ENCODE measurements at places on chromosomes 6 and 20.

DNA sequence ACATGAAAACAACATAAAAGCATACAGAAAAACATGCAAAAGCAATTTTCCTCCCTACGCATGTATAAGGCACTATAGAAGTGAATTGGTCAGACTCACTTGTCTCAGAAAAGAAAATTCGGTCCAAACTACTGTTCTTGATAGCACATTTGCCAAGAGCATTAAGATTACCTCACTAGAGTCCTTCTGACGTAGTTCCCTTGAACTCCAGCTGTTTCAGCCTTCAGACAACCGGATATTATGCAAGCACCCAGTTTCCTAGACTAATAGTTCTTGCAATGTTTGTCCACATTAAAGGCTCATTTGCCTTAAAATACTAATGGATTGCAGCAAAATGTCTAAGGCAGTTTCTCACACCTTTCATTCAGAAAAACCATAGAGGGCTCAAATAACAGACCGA is 2.5 kb upstream of the CASS4 start:
- DNase-seq = peak; percentile 98

- no peak for DNase-seq
These were observed 6.6 kb upstream of the YTHDF1 start for GRCh38 chr20:63222541-63222940.

- no peak for DNase-seq
These were observed 19.8 kb downstream of the ERGIC3 start for GRCh38 chr20:35561671-35562070.

DNA sequence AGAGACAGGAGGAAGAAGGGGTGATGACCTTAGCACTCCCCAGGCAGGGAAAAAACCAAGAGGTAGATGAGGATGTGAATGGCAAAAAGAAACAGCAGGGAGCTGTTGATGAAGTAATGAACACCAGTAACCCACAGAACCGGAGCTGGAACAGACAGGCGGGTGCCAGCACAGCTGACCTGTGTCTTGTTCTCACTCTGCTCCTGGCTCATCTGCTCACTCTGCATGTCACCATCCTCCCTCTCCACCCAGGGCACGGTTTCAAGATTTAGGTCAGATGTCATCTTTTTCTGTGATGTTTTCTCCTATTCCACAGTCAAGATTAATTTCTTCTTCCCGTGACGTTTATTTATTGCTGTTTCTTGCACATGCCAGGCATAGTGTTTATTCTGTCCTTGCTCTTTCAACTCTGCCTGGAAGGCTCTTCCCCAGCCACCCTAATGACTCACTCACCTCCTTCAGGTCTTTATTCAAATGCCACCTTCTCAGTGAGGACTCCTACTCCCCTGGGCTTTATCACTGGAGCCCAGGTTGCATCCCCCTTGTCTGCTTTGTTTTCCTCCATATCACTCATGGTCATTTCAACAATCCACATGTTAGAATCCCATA is 164.5 kb upstream of the HDAC2 start:
- no peak for DNase-seq

GRCh38 chr6:140980265-140980887 is 1152.3 kb upstream of the GJE1 start:
- peak; percentile 75 for DNase-seq

GRCh38 chr20:7015257-7015656 is 247.8 kb downstream of the BMP2 start:
- no peak for DNase-seq

DNA sequence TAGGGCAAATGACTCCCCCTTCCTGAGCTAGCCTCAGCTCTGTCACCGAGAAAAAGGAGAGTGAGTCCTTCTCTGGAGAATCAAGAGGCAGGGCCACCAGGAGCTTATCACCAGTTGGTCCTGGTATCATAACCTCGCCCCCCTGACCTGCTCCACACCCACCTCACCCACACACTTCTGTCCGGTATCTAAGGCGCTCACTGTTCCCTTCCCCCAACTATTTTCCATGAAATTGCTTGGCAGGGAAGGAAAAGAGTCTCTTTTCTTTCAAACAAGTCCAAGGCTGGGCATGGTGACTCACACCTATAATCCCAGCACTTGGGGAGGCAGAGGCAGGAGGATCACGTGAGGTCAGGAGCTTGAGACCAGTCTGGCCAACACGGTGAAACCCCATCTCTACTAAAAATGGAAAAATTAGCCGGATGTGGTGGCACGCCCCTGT is 77.6 kb downstream of the ZMYND8 start:
- peak; percentile 40 for DNase-seq

GRCh38 chr6:168499045-168499650 is 58.2 kb downstream of the SMOC2 start:
- no peak for DNase-seq

DNA sequence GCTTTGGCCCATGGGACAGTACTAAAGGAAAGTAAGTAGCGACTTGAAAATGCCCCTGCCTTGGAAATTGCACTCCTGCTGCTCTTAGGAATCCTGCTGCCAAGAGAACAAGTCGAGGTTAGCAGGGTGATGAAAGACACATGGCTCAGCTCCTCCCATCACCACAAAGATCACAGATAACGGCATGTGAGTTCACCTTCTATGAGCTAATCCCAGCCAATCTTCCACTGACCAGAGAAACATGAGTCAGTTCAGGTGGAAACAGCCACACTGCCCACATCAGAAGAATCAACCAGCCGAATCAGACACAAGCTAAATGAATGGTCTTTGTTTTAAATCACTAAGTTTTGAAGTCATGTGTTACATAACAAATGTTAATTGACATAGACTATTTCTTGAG is 106.3 kb downstream of the PRKN start:
- DNase-seq = peak; percentile 36

- DNase-seq = no peak
These were observed 231.4 kb downstream of the PHACTR1 start for GRCh38 chr6:12947967-12948366.

DNA sequence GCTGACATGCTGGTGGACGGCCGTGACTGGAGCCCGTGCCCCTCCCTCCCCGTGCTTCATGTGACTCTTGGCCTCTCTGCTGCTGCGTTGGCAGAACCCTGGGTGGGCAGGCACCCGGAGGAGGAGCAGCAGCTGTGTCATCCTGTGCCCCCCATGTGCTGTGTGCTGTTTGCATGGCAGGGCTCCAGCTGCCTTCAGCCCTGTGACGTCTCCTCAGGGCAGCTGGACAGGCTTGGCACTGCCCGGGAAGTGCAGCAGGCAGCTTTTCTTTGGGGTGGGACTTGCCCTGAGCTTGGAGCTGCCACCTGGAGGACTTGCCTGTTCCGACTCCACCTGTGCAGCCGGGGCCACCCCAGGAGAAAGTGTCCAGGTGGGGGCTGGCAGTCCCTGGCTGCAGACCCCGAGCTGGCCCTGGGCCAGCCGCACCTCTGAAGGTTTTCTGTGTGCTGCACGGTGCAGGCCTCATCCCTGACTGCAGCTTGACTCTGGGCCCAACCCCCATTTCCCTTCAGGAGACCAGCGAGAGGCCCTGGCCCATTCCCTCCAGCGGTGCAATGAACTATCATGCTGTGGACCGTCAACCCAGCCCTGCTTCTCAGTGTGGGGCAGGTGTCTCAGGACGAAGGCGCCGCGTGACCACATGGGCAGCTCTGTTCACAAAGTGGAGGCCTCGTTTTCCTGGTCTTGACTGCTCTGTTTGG is 8.1 kb downstream of the NPBWR2 start:
- no peak for DNase-seq

DNA sequence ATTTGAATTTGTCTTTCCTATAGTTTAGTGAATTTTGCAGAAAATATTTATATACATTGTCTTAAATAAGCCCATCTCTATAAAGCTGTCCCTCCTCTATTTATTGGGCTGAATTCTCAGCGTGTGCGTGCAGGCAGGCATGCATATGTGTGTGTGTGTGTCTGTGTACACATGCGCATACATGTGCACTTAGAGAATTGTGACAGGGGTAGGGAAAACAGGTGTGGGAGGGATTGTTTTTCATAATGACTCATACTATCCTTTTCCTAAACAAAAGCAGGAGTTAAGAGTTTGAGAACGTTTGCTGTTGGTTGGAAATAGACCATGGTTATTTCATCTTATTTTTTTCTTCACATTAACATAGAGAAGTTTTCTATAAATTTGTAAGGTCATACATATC is 43.4 kb upstream of the FABP7 start:
- DNase-seq = no peak

DNA sequence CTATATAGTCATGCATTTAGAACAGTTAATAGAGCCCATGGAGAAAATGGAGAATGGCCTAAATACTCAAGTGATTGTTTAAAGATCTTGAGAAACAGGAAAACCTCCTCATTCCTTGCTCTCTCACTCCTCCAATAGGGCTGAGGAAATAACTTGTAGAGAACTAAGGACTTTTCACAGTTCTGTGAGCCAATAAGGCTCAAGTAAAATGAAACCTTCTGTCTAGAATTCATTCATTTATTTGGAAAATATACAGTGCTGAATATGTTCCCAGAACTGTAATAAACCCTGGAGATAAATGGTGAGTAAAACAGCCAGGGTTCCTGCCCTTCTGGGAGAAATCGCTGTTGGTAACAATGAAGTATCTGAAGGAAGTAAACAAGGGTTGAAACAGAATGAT is 35.3 kb downstream of the ELOVL2 start:
- peak; percentile 75 for DNase-seq

- DNase-seq = no peak
These were observed 1.7 kb upstream of the PLA2G7 start for GRCh38 chr6:46736906-46737305.

- no peak for DNase-seq
These were observed 244.8 kb downstream of the DLL1 start for GRCh38 chr6:170045981-170046667.

DNA sequence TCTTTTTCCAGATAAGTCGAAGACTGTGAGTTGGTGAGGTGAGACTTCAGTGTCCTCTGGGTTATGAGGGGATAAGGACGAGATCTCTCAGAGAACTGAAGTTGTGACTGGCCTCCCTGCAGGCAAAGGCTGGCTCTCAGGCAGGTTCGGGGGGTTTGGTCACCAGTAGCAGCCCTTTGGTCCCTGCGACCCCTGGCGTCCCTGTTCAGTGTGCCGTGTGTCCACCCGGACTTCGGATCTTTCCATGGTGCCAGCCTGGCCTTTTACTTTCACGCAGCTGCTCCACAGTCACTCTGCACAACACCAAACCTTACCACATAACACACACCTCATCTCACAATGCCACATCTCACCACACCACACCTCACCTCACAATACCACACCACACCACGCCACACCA is 131.9 kb downstream of the ERMARD start:
- no peak for DNase-seq

GRCh38 chr6:14747881-14748520 is 497.9 kb upstream of the JARID2 start:
- DNase-seq = no peak

DNA sequence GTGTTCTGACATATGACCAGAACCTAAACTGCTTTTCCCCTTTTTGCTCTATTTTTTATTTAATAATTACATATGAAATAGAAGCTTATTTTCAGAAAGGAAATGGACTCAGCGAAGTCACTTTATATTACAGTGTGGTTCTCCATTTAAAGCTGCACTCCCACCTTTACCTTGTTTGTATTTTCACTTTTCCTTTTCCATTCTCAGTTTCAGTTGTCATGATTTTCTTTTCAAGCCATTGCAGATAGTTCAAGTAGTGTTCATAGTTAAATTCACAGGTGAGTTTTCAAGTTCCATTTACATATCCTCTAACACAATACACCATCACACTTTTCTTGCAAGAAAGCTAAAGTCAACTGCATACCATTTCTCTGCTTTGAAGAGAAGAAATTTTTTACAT is 400.2 kb downstream of the HACE1 start:
- no peak for DNase-seq

DNA sequence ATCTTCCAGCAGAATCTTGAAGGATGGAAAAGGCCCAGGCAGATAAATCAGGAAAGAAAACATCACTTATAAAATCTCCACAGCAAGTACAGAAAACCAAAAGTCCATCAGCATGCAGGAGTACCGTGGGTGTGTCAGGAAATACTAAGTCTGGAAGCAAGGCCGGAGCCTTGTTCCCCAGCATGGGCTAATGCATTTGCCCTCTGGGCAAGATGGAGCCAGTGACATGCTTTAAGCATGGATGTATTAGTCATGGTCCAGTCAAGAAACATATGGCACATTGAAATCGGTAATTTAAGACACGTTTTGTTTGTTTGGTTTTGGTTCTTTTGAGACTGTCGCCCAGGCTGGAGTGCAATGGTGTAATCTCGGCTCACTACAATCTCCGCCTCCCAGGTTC is 506.0 kb upstream of the JARID2 start:
- no peak for DNase-seq

GRCh38 chr6:52829046-52829817 is 11.4 kb downstream of the GSTA5 start:
- DNase-seq = no peak

GRCh38 chr20:17809362-17810061 is 109.7 kb downstream of the BANF2 start:
- no peak for DNase-seq

GRCh38 chr6:53647462-53648094 is 18.0 kb downstream of the KLHL31 start:
- peak; percentile 20 for DNase-seq

- DNase-seq = no peak
These were observed 475 bp upstream of the TMEM181 start for GRCh38 chr6:158559338-158559894.

GRCh38 chr6:166502453-166502852 is 84.0 kb downstream of the RAMACL start:
- no peak for DNase-seq

GRCh38 chr6:34573567-34574183 is 17.5 kb upstream of the SPDEF start:
- DNase-seq = no peak

DNA sequence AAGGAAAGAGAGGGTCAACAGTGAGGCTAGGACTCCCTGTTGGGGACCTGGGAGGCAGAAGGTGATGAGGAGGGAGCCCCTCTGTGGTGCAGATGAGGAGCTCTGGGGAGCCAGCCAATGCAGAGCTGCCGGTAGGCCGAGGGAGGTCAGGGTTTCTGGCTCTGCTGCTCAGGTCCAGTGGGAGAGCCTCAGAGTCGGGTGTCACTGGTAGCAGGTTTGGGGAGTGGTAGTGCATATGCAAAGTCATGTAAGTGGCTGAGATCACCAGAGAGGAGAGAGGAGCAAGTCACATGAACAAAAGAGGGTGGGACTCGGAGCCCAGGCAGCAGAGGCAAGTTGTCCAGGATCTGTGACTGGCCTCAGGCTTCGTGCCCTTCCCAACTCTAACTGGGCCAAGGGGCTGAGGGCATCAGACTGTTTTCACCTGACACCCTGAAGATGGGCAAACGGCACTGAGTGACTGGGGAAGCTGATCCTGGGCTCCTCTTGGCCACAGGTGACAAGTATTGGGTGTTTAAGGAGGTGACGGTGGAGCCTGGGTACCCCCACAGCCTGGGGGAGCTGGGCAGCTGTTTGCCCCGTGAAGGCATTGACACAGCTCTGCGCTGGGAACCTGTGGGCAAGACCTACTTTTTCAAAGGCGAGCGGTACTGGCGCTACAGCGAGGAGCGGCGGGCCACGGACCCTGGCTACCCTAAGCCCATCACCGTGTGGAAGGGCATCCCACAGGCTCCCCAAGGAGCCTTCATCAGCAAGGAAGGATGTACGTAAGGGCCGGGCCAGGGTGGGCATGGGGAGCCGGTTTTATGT is 6.6 kb downstream of the MMP24OS start:
- no peak for DNase-seq

DNA sequence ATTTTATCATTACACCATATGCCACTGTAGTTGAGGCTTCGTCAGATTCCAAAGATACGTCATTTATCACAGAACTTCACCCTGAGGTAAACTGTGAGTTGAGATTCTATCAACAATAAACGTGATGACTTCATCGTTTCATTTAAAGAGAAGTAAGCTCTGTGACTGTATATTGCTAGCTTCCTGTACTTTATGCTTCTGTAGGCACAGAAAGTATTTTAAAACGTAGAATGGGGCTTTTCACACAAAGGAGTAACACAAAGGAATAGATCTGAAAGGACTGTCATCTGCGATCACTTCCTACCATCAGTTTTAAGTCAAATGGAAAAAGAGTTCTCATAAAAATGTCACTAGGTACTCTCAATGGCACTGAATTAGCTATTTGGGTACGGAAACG is 234.4 kb upstream of the MCHR2 start:
- peak; percentile 25 for DNase-seq
